ENCODE measurements at places on chromosomes 6 and 20.
A peak's percentile ranks its signal among the peaks of the same experiment; 100 is the strongest.

DNA sequence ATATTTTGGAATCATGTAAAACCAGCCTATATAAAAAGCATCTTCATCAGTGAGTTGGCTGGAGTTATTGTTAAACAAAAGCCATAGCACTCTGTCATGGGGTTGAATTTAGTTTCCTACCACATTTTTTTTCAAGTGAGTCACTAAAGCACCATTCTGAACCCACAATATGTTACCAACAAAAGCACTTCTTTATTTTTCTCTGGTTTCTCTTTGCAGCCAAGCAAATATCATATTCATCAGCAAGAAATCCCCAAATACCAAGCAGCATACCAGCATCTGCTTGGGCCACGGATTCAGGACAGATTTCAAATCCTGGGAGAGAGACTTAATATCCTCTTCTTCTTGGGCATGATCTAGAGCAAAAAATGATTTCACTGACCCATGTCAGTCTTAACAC lies 441.4 kb downstream of the BCKDHB start:
- DNase-seq: peak; percentile 40

DNA sequence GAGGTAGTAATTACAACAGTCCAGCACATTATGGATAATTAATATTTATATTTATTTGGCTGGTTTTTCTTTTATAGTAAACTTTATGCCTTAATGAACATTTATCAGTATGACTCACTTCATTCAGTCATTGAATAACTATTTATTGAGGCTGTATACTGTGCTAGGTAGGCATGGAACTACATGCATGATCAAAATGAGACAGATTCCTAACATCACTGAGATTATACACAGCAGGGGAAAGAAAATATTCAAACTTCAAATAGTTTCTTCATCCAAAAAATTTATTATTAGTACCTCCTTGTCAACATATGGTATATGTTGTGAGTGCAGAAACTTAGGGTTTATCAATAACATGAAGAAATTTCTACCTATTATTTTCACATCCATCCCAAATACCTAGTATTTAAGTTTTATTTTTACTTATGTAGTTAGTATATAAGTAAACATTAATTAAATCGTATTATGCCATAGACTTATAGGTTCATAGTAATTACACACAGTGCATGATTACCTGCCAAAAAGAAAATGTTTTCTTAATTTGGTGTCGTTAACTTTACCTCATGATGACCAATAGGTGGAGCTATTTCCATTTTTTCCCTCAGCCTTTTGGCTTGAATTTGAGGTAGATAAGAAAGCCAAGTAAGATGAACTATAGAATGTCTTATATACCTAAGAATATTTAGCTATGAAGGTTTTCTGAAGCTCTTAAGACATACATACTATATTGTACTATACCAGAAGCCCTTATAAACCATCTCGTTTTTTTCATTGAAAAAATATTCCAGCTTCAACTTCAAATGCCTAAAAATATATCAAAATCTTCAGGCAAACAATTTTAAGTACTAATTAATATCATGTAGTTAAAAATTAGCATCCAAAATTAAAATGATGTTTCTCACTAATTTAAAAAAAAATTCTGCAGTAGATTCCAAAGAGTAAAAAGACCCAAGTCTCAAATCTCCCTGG lies 12.5 kb upstream of the TMEM30A start:
- no peak for DNase-seq

GRCh38 chr6:148491638-148492251 lies 149.1 kb downstream of the SASH1 start:
- DNase-seq: no peak

- DNase-seq: no peak
These were observed 153.4 kb upstream of the LRFN2 start for GRCh38 chr6:40740518-40740917.

GRCh38 chr6:1475174-1475573 lies 85.8 kb downstream of the FOXF2 start:
- no peak for DNase-seq

- DNase-seq: no peak
These were observed 492 bp upstream of the TBC1D7 start for GRCh38 chr6:13328875-13329183.

- no peak for DNase-seq
These were observed 82.7 kb upstream of the CNR1 start for GRCh38 chr6:88248709-88249321.

GRCh38 chr20:62888406-62888805 lies 26.8 kb upstream of the TCFL5 start:
- DNase-seq: no peak

- DNase-seq: no peak
These were observed 68.9 kb downstream of the MDGA1 start for GRCh38 chr6:37628611-37629320.

DNA sequence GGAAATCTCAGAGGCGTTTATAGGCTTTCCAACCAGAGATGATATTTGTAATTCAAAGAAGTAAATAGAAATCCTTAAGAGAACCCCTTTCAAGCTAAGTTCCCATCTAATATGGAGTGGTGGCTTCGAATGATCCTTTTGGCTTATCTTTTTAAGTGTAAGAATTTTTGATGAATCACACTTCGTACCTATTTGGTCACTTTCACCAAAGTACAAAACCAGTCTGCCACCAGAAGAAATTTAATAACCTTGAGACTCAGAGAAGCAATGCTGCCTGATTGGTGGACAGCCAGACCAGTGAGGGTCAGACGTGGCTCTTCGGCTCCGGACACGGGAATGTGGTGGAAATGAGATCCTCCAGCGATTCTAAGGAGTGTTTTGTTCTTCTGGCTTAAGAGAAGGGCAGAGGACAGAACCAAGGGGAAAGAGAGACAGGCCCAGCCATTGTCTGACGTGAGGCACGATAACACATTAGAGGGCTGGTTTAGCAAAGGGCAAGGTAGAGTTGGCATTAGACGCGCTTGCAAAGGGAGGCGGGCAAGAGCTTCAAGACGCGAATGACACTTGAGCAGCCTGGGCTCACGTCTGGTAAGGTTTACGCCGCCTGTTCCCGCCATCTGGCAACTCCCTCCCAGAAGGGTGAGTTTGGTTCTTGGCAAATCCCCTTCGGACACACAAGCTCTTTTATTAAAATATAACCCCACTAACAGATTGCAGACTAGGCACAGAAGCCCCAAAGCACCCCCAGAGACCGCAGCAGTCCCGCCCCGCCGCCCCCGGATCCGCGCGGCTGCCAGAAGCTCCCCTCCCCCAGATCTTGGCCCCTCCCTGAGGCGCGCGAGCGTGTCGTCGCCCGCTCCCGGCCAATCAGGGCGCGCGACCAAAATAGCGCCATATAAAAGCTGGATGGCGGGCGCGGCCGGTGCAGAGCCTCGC lies 50.0 kb upstream of the EZR start:
- DNase-seq: no peak

GRCh38 chr20:11894062-11894461 lies 23.6 kb upstream of the BTBD3 start:
- no peak for DNase-seq

GRCh38 chr6:156862711-156863110 lies 85.5 kb downstream of the ARID1B start:
- no peak for DNase-seq

- no peak for DNase-seq
These were observed 9.4 kb downstream of the CTNNBL1 start for GRCh38 chr20:37703035-37703845.

DNA sequence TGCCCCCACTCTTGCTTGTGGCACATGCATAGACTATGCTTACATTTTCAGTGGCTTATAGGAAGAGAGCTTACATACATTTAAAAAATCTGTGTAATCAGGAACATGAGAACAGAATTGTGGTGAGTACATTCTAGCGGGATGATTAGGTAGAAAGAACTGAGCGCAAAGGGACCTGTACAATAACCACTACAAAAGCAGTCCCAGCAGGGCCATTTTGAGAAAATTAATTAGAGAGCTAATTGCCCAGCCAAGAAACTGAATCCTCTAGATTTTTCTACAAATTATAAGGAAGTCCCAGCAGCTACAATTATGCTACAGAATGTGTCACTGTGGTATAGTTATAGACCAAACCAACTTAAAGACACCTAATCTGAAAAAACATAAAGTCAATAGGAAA lies 105.6 kb upstream of the TNFAIP3 start:
- no peak for DNase-seq

- DNase-seq: no peak
These were observed 69.4 kb downstream of the FYN start for GRCh38 chr6:111803804-111804203.

DNA sequence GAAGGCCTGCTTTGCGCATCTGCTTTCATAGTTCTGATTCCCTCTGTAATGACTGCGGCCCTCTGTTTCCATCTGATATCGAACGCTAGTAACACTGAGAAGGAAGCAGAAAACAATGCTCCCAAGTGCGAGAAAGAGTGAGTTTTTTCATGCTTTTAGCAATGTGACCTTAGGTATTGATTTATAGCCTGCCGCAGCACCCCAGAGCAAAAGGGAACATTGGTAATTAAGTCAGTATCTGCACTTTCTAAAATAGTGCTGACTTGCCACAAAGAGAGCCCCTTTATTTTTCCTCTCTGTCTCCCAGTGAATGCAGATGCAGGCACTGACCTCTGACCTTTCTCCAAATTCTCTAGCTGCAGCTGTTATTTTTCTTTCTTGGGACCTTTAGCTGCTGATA lies 129.8 kb downstream of the HDGFL1 start:
- no peak for DNase-seq

DNA sequence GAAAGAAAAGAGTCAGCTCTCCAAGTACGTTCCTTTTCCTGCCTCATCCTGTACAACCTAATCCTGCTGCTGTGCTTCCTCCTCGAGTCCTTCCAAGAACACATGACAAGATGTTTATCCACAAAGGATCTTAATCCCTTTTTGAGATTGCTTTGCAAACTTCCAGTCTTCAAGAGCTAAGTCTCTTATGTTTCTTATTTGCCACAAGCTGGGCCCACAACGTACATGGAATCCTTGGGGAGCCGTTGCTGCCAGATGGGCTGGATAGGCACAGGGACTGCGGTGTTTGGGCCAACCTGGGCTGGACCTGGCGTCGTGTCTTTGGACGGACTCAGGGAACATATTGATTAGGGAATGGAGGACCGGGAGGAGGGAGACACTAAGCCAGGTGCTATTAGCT lies 79.7 kb upstream of the AFDN start:
- DNase-seq: no peak

GRCh38 chr6:40719671-40720374 lies 132.7 kb upstream of the LRFN2 start:
- DNase-seq: no peak

DNA sequence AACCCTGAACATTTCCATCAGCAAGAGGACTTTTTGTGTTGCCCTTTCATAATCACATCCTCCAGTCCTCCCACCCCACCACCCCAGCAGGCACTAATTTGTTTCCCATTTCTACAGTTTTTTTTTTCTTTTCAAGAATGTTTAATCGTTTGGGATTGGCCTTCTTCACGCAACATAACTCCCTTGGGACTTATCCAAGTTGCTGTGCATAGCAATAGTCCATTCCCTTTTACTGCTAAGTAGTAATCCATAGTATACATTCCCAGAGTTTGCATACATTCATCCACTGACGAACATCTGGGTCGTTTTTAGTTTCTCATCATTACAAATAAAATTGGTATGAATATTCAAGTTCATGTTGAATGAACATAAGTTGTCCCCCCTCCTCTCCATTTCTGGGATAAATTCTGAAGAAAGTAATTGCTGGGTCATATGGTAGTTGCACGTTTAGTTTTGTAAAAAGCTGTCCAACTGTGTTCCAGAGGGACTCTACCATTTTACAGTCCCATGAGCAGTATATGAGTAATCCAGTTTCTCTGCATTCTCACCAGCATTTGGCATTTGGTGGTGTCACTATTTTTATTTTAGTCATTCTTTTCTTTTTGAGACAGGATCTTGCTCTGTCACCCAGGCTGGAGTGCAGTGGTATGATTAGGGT lies 90.8 kb downstream of the DOK5 start:
- no peak for DNase-seq

DNA sequence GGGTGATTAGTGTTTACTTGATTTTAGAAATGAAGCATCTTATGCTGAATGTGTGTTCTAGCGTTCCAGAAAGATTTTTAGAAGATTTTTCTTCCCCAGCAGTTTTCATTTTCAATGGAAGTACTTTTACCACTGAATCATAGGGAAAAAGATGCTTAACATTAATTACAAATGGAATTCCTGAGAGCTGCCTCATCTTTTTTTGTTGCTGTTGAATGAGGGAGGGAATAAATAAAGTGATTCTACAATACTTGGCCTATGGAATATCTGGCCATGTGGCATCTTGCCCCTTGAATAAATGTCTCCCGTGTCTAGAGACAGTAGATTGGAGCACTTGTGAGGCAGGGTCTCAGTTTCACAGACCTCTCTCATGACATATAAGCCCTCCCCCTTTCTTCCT lies 44.1 kb upstream of the SLC22A1 start:
- DNase-seq: no peak

DNA sequence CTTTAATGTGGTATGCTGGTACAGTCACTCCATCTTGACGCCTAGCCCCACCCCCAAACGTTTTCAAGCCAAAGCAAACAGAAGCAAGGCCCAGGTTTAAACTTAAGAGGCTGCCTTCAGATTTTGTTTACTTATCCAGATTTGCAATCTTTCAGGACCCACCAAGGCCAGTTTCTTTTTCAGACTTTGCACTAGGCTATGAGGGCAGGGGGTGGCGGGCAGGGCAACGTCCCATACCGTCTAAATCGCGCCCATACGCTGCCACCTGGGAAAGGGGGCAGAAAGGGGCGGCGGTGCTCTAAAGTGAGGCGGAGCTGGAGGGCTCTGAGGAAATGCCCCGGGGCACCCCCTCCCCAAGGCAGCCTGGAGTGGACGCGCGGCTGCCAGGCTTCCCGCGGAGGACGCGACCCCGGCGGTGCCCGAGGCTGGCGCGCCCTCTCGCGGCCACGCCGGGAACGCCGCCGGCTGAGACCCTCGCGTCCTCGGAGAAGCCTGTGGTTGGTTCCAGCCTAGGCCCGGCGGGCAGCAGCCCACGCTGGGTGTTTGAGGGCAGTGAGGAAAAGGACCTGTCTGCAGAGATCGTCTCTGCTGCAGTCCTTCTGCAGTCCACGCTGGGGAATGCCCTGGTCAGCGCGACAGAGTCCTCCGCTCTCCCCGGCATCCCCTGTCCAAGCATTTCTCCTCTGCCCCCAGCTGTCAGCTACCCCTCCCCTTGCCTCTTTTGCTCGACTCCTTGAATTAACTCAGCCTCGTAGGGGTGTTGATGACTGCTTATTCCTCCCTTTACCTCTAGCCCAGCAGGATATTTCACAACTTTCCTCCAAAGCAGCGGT lies 129.2 kb upstream of the PRND start:
- DNase-seq: no peak

DNA sequence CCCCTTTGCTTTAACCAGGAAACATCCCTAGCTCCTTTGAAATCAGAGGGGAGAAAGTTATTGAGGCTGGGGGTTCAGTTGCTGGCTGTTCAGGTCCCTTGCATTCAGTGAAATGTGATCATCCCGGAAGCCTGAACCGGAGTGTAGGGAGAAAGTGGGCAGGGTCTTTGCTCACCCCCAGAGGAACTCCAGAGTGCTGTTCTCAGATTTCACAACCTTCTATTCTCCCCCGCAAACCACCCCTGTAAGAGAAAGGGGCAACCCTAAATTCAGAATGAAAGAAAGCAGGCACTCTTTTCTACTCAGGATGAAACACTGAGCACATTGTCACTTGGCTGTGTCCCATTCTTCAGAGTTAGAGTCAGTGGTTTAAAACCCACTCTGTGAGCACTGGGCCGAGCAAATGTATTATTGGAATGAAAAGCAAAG lies 139.8 kb downstream of the KHDC1L start:
- no peak for DNase-seq

Measured in epithelial cell of prostate (primary cell).